HS-27A (cell line): ENCODE measurements at places on chromosomes 2 and 18.

- peak; percentile 70 for DNase-seq
Observed at GRCh38 chr2:127599211-127599610, 46.7 kb upstream of the GPR17 start.

GRCh38 chr18:57780318-57780705 lies 22.8 kb downstream of the ATP8B1 start:
- no peak for DNase-seq

DNA sequence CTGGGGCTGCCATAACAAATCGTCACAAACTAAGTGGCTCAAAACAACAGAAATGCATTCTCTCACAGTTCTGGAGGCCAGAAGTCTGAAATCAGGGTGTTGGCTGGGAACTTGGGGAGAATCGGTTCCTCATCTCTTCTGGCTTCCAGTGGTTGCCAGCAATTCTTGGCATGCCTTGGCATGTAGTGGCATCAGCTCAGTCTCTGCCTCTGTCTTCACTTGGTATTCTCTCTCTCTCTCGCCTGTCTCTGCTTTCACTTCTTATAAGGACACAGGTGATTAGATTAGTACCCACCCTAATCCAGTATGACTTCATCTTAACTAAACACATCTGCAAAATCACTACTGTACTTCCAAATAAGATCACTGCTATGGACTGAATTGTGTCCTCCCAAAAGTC lies 695.4 kb upstream of the ID2 start:
- DNase-seq = no peak

DNA sequence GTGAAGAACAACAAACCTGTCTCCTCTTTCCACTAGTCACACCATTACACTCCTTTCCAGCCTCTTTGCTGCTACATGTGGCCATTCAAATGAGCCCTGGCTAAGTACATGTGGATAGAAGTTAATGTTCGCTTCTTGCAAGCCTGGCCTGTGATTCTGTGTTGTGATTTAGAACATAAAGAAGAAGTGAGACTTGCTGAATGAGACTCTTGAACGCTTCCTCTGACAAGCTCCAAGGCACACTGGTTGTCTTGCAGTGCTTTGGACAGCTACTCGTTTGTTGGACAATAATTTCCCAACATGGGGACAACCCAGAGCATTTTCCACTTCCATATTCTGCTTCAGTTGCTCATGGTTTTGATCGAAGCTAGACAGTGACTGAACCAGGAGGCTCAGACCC lies 57.3 kb downstream of the CCDC74A start:
- no peak for DNase-seq

- DNase-seq = no peak
Observed at GRCh38 chr2:181178130-181178529, 197.7 kb downstream of the UBE2E3 start.

GRCh38 chr2:72561621-72562318 lies 264.1 kb downstream of the EXOC6B start:
- no peak for DNase-seq

GRCh38 chr18:35851286-35851970 lies 121.1 kb upstream of the RMP24 start:
- no peak for DNase-seq

DNA sequence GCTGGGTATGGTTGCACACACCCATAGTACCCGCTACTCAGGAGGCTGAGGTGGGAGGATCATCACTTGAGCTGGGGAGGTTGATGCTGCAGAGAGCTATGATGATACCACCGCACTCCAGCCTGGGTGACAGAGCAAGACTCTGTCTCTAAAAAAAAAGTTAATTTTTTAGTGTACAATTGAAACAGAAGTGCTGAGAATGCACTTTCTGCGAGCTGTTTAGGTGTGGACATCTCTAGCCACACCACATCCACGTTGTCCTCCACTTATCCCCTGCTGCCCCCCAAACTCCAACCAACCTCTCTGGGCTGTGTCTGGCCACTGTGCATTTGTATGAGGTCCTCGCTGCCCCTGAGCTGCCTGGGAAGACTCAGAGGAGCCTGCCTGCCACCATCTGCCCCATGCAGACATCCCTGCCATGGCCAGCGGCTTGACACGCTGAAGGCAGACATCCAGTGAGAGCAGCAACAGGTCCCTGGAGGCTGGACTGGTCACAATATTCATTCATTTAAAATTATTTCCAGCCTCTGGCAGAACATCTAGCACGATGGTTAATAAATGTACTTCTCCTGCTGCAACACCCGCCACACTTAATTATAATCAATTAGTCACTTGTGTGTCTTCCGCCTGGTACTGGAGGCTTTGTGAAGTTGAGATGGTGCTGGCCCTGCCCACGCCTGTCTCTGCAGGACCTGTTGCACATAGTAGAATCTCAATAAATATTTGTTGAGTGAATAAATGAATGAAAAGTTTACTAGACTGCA lies 3.7 kb upstream of the AFF3 start:
- no peak for DNase-seq

GRCh38 chr2:145755019-145755837 lies 1235.3 kb upstream of the ZEB2 start:
- no peak for DNase-seq

GRCh38 chr2:238143239-238143951 lies 4.9 kb downstream of the KLHL30 start:
- DNase-seq = peak; percentile 14

- no peak for DNase-seq
Observed at GRCh38 chr2:810397-810796, 133.2 kb upstream of the TMEM18 start.

DNA sequence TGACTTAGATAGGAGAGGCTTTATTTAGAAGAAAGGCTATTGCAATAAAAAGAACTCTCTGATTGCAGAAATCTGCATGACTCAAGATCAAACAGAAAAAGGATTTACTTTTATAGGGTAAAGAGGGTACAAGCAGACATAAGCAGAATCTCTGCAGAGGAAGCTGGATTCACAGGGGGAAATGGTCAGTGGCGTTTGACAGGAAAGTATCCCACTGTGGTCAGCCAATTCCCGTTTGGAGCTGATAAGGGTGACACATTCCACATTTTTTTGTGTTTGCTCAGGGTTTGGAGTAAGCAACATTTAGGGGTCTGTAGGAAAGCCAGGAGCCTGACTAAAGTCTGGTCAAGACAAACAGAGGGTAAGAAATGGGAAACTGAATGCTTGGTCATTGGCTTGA lies 23.9 kb upstream of the SCYGR5 start:
- no peak for DNase-seq

GRCh38 chr2:3272761-3273160 lies 104.9 kb downstream of the EIPR1 start:
- no peak for DNase-seq

GRCh38 chr2:109417701-109418335 lies 195.9 kb downstream of the SEPTIN10 start:
- no peak for DNase-seq

DNA sequence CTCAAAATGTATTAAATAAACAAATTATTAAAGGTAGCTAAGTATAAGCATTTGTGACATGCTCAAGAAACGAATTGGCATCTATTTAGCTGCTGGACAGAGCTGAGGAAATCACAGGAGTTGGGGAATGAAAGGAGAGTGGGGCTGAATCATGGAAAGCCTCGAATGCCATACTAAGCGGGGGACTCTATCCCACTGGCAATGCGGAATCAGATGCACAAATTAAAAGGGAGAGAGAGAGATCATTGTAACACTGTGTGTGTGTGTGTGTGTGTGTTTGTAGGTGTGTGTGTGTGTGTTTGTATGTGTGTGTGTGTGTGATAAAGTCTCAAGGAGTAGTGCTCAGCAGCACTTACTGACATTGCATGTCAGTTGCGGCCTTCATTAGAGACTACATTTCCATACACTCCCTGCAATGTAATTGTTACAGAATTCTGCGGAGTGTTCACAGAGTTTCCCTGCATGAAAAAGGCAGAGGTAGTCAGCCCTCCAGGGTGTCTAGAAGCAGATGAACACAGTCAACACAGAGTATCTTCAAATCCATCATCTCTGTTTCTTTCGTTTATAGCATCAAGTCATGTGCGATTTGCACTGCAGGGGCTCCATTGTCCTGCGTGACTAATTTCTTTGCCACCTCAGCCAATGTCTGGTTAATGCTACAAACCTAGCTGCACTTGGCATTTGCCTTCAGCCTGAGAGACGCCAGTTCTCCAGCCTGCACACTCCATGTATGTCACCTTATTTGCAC lies 111.7 kb upstream of the CYRIA start:
- no peak for DNase-seq

GRCh38 chr18:32277549-32277948 lies 87.7 kb downstream of the MEP1B start:
- no peak for DNase-seq

DNA sequence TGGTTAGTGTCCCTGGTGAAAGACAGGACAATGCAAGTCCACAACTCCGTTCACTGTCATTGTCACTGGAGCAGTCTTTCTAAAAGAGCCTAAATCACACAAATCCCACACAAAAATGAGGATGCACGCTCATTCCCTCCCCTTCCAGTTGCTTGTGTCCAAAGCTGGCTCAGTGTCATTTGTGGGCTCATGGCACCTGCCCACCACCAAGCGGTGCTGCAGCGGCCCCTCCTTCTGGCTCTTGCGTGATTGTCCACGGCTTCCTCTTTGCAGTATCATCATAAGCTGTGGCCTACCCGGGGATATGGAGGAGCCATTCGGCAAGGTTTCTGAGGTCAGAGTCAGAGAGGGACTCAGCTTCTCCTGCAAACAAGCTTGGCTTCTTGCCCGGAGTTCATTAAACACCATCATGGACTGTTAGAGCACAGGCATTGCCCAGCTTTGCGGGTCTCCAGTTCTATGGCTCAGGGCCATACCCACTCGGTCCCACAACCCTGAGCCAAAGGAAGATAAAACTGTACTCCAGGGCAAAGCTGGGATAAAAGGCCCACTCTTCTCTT lies 179.4 kb upstream of the AGAP1 start:
- no peak for DNase-seq

DNA sequence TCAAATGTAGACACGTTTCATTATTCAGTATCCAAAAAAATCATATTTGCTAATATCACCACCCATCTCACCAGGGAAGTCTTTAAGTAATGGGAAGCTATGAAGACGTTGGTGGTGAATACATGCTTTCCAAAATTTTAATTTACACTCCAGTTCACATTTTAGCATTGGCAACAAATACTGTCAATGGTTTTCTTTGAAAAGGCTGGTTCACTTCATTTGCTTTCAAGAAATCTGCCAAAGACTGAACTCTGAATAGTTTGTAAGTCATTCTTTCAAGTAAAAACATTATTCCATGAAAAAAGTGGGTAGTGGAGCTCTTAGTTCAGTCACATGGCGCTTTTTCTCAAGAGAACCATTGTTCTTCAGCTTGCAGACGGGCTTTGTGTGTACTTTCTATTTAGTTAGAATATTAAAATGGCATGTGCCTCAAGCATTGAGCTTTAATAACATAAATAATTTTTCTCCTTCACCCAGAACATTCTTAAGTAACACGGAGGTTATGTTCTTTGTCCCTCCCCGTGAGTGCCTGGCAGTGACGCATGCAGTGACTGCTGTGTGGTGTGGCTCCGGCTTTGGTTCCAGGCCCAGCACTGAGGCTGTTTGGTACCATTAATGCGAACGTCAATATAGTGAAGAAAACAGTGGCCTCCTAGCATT lies 300.0 kb upstream of the HDAC4 start:
- no peak for DNase-seq

DNA sequence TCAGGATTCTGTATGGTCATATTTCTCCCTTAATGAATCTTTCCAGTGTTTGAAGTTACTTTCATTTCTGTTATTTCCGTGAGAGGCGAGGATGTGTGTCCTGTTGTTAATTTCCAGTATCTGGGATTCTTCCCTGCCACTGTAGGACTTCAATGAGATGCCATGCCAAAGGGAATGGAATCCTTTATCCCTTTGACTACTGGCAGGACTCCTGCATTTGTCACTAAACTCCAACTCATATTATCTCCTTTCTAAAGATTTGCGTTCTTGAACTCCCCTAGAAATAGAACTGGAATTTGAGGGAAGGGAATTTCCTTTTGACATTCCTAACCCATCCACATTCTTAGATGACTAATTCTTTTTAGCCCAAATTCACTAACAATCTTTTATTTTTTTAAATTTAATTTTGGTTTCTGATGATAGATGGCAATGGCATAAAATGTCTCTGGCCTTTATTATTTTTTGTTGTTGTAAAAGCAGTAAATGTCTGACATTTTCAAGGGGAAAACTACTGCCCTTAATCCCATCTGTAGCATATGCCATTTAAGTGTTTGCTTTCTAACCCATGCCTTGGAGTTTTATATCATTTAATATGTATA lies 87.8 kb upstream of the EML6 start:
- peak; percentile 23 for DNase-seq

DNA sequence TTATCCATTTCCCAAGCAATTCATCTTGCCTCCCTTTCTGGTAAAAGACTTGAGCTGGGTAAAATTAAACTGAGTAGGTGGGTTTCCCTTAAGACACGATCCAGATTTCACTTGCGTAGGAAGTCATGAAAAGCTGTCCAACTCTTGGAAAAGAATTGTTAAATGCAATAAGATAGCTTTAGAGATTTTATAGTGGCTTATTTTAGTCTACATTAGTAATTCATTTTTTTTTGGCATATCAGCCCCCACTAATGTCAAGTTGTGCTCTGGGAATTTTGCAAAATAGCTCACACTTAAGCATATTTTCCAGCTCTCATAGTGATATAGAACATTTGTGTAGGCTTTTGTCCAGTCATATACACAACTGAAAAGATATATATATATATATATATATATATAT lies 344.7 kb upstream of the FIGN start:
- no peak for DNase-seq

DNA sequence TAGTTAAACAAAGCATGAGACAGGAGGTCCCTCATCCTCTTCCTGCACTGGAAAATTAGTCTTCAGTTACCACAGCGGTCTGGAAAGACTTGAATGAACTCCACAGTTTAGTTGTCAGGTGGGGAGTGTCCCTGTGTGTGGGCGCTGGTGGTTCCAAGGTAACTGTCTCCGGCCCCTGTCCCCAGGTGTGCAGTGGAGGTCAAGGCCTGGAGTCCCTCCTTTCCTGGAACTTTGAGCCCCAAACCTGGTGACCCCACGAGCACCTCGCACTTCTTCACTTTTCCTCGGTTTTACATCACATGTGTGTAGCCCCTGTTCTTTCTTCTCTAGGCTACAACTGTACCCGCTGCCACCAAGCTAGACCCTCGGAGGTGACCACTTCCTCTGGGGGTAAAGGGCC lies 28.0 kb upstream of the INHBB start:
- DNase-seq = no peak

DNA sequence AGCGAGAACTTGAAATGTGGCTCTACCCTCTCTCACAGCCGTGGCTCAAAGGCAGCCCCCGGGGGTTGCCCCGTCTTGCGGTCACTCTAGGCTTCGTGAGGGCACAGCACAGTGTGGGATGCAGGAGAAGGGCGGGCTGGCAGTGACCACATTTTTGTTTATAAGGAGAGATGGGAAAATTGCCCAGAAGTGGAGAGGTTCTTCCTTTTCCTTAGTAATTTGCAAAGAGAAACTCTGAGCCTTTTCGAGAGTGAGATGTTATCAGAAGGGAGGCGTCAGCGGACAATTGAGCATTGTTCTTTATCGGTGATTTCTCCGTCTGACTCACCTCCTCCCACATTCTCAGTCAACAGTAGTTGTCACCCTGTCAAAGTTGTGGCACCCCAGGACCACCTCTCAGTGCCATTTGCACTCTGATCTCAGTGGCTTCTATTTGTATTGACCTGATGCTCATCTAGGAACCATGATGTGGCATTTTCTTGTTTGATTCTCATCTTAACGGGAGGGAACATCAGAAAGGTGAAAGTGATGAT lies 89.6 kb downstream of the ACAA2 start:
- no peak for DNase-seq

- no peak for DNase-seq
Observed at GRCh38 chr2:54384301-54385203, 71.6 kb upstream of the SPTBN1 start.
